Epithelial cell of esophagus (primary cell): ENCODE measurements at places on chromosomes 4 and X.

DNA sequence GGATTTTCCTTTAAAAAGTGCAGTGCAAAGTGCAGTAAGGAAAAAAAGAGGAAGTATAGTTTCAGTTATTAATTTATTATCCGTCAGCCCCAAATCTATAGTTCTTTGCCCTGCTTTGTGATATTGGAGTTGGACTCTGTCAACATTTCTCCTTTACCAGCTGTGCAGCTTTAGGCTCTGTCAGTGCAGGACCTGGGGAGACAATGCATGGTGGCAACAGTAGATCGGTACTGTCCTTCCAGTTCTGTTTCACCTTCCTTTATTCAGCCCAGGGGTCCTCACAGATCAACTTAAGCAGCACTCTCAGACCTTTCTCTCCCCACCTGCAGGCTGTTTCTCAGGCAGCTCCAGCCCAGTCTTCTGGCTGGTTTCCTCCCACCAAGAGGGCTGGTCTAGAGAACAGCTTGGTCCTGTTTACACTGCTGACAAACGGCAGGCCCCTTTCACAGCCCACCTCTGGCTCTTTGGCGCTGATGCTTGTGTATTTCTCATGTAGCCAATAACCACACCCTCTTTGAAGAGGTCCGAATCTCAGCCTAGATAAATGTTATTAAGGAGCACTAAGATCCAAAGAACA, 71.6 kb downstream of the MCUB start:
- no peak for DNase-seq

DNA sequence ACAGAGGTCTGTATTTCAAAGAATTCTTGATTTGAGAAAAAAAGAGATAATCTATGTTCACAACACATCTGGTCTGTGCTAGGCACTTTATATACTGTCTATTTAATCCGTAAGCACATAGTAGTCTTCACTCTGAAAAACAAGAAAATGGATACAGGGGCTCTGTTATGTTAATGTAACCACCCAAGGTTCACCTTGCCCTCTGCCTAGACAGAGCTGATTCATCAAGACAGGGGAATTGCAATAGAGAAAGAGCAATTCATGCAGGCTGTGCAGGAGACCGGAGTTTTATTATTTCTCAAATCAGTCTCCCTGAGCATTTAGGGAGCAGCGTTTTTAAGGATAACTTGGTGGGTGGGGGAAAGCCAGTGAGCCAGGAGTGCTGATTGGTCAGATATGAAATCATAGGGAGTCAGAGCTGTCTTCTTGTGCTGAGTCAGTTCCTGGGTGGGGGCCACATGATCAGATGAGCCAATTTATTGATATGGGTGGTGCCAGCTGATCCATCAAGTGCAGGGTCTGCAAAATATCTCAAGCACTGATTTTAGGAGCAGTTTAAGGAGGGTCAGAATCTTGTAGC, 92.9 kb upstream of the TNIP3 start:
- DNase-seq = no peak

GRCh38 chr4:168070903-168071302, 21.4 kb upstream of the ANXA10 start:
- peak; percentile 14 for DNase-seq

DNA sequence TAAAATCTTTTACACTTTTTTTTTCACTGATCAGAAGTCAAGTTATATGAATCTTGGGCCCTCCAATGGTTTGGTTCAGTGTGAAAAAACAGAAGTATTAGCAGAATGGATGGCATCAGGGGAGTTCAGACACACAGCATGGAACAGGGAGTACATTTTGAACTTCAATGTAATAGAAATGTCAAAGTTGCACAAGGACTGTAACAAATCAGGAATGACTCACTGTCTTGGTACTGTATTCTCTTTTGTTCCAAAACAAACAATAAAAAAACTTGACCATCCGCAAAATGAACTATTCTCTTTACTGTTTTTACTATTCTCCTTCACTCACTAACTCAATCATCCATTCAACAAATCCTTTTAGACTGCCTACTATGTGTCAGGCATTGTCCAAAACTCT, 401.0 kb downstream of the FSTL5 start:
- peak; percentile 62 for DNase-seq
